ENCODE measurements at places on chromosomes 5 and 9.
A peak's percentile ranks its signal among the peaks of the same experiment; 100 is the strongest.

- no peak for DNase-seq
These were observed 29.3 kb downstream of the TUT7 start for GRCh38 chr9:86324901-86325300.

GRCh38 chr5:88691945-88692868 lies 190.8 kb downstream of the MEF2C start:
- no peak for DNase-seq

DNA sequence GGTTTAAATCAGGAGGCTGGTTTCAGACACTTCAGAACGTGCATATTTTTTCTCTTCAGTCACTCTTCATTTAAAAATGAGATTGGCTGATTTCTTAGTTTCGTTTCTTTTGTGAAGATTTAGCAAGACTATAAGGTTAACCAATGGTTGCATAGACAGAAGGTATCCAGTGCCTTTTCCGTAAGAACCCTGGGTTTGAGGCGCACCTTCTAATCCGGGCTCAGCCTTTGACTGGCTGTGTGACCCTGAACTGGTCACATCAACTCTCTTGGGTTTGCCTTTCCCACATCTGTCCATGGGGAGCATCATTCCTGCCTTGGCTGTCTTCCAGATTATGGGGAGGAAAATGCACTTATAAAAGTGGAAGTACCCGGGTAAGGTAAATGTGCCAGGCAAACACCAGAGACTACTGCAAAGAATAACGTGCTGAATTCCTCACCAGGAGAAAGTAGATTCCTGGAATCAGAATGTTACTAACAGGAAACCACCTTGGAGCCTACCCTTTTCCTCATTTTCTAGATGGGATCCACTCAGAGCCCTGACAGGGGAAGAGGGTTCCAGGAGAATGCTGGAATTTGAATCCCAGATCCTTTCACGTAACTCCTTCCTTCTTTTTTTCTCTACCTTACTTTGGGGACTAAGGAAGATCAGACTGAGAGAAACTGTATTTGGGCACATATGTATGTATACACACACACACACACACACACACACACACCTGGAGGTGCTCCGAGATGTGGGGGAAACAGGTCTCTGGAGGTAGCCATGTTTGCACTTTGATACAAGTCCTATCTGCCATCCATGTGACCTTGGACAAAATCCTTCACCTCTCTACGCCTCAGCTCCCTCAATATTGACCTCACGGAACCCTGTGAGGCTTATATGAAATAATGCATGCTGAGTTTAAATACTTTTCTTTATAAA lies 6.8 kb downstream of the HAND1 start:
- DNase-seq, result no peak

DNA sequence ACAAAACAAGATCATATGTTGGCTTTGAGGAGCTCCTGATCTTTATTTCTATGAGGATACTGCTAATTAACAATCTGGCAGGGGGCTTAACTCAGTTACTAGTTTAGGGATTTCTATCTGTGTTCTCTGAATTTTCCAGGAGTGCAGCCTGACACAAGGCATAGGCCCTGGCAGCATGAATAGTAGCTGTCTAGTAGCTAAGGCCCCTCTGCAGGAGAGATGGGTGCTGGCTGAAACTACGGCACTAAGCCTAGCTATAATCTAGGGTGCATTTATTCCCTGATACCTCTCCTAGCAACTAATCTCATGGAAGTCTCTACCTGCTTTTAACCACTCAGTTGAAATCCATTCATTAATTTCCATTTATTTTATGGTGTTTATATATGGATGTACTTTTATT lies 268.2 kb downstream of the TMEM232 start:
- DNase-seq, result no peak

DNA sequence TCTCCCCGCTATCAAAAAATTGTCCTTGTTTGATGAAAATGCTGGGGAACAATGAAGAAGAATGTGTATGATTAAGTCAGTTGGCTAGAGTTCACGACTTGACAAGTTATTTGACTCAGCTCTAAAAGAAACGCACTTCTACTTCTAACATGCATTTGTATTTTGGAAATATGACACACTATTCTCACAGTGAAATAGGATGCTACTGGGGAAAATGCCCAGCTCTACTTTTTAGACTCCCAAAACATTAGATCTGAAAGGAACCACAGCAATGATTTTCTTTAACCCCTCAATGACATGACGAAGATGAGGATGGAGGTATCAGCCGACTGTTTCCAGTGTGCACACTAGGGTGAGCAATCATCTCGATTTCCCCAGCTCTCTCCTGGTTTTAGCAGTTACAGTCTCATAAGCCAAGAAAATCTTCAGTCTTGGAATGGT lies 83.6 kb upstream of the PCSK1 start:
- DNase-seq, result no peak

- DNase-seq, result no peak
These were observed 224.2 kb downstream of the SNX18 start for GRCh38 chr5:54741711-54742110.

DNA sequence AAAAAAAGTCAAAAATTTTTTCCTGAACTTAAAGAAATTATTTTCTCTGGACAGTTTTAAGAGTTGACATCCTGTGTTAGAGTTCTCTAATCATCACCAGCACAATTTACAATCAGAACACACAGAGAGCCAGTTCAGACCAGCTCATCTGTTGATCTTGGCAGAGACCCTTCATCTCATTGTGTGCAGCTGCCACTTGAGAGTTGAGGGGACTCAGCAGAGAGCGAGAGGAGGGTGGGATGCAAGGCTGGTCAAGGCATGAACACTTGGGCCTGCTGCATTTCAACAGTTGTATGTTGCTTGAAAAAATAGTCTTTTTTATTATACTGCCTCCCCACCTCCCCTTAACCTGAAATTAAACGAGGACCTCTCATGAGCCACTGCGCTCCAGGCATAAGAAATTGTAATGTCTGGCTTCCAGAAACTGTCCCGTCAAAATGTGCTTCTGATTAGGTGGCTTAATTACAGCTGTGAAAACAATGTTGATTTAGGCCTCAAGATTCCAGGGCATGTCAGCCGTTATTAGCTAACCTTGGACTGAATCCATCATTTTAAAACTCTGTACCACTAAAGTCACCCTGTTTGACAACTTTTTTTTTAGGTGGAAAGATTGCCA lies 383.6 kb downstream of the CCDC171 start:
- DNase-seq, result peak; percentile 22

GRCh38 chr5:10111571-10111970 lies 138.1 kb downstream of the ATPSCKMT start:
- DNase-seq, result no peak

GRCh38 chr5:126897851-126898630 lies 121.1 kb downstream of the LMNB1 start:
- no peak for DNase-seq

- DNase-seq, result no peak
These were observed 127.6 kb upstream of the PTCH1 start for GRCh38 chr9:95644377-95644776.

- no peak for DNase-seq
These were observed 17.4 kb upstream of the RORB start for GRCh38 chr9:74479711-74480110.

GRCh38 chr9:98881836-98882568 lies 61.7 kb upstream of the COL15A1 start:
- DNase-seq, result no peak

DNA sequence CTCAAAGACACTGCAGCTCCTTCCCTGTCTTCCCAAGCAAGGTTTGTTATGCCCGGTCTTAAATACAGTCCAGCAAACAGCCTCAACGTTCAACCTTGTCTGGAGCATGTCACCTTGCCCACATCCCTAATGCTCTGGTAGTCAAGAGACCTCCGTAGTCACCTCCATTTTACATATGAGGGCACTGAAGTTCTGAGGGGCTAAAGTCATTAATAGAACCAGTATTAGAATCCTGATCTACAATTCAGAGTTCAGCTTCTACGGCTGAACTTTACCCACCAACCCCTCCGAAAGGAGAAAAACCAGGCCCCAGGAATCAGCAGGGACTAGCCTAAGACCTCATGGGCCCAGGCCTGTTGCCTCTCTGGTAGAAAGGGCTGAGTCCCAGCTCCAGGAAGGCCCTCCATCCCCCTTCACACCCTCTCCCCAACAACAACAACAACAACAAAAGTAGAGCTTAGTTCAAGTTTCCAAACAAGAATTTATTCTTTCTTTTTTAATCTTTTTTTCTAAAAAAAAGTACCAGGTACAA lies 795 bp upstream of the STOML2 start:
- DNase-seq, result no peak

- no peak for DNase-seq
These were observed 85.3 kb upstream of the SARDH start for GRCh38 chr9:133823189-133824105.

DNA sequence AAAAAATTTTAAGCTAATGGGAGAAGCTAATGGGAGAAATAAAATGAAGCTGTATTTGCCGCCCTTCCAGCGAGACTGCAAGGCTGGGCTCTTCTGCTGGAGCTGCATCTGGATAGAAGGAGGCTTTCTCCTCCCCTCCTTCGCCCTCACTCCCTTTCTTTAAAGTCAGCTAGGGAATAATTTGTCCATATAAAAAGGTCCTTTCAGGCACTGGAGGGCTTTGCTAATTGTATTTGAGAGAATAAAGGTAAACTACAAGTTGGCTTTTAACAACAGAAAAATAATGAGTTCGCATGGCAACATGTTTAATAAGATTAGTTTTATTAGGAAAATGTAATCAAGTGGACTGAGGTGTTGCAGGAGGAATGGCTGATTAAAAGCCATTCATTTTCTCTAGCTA lies 41.3 kb downstream of the NPR3 start:
- DNase-seq, result no peak

GRCh38 chr9:131733541-131734061 lies 6.3 kb downstream of the RAPGEF1 start:
- no peak for DNase-seq

DNA sequence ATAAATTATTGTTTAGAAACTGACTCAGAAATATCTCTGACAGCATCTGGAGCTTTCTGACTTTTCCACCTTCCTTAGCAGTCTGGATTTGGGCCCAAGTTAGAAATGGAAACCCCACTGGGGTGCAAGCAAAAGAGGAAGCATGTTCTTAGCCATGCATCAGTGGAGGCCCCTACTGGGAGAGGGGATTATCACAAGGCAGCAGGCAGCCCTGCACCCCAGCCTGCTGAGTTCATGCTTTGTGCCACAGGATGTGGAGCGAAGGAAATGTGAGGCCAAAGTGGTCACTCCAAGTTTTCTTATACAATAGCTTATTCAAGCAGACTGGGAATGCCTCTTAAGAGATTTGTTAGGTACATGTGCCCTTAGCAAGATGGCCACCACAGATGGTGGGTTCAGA lies 146.5 kb upstream of the TLX3 start:
- no peak for DNase-seq

DNA sequence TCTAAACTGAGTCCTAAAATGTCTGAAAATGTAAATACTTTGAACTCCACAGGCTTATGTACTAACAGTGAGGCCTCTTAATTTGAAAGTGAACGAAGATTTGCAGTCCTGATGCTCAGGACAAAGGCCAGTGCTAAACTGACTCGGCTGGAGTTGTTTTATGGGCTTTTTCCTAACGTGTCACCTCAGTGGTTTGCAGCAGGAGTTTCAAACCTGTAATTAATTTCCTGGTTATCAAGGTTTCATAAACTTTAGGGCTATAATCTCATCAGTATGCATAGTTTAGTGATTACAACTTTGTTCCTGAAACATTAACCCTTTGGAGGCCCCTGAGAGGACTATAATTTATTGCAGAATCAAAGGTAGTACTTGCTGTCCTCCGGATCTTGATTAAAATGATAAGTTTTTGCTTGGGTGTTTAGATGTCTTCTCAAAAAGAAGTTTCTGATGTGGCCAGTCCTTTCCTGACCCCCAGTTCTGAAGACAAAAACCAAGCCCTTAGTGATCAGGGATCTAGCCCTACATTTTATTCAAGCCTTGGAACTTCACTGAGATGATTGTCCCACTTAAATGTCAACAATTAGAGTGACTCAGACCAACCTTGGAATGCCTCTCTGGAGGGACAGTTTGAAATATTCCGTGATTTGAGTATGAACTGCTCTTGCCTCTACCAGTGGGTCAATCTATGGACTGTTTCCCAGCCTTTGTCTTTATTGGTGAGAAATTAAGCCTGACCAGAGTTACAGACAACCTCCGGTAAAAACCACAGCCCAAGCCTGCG lies 11.1 kb upstream of the S100Z start:
- DNase-seq, result no peak

- no peak for DNase-seq
These were observed 1.3 kb downstream of the PCSK5 start for GRCh38 chr9:75891771-75892215.

- no peak for DNase-seq
These were observed 93.4 kb upstream of the CDH6 start for GRCh38 chr5:31100047-31100575.

DNA sequence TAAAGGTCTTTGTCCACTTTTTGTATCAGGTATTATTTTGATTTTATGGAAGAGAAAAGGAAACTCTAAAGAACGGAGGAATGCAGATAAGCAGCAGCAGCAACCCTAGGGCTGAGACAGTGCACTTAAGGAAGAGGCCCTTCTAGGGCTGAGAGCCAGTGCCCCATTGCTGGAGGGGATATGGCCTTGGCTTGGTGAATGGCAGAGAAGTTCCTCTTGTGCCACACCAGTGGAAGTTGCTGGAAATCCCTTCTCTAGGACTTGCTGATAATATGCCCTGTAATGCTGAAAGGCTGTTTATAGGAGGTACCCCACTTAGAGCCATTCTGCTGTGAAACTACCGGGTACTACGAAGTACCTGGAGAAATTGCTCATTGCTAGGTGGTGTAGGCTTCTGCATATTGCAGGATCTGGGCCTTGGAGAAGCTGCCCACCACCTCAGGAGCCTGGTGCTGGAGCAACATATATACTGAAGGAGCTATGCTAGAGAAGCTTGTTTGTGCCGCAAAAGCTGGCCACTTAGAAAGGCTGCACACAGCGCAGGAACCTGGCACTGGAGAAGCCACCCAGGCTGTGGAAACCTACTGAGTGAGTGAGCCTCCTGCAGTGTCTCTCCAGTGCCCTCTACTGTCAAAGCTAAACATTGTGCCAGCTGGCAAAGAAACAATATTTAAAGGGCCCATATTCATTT lies 9.6 kb upstream of the UBTD2 start:
- peak; percentile 38 for DNase-seq

- DNase-seq, result no peak
These were observed 8.5 kb upstream of the INIP start for GRCh38 chr9:112726428-112726827.

GRCh38 chr5:177154003-177154643 lies 20.6 kb downstream of the NSD1 start:
- DNase-seq, result no peak

- DNase-seq, result no peak
These were observed 477.4 kb downstream of the ARHGEF28 start for GRCh38 chr5:74103131-74104023.

- DNase-seq, result no peak
These were observed 7.6 kb downstream of the PTGER4 start for GRCh38 chr5:40687321-40687720.

GRCh38 chr9:83560169-83560826 lies 22.1 kb upstream of the FRMD3 start:
- no peak for DNase-seq

GRCh38 chr5:137342764-137343163 lies 156.4 kb downstream of the SPOCK1 start:
- no peak for DNase-seq

Measured in NCI-H1930 (cell line).